ENCODE measurements at places on chromosomes 7 and 10.

DNA sequence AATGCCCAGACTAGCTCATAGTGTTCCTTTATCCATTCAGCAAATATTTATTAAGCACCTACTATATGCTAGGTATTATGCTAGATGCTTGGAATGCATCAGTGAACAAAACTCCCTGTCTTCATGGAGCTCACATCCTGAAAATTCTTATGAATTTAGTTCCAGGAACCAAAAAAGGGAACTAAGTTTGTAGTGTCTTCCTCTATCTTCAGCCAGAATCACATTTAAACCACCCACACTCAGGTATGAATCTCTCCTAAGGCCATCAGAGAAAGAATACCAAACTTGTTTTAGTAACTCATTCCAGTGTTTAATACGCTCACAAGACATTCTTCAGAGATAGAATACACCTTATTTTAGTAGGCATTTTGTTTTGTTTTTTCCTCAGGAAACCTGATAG lies 10.1 kb upstream of the EGR2 start:
- no peak for DNase-seq

GRCh38 chr10:48667960-48668590 lies 16.6 kb upstream of the WDFY4 start:
- DNase-seq, result no peak

DNA sequence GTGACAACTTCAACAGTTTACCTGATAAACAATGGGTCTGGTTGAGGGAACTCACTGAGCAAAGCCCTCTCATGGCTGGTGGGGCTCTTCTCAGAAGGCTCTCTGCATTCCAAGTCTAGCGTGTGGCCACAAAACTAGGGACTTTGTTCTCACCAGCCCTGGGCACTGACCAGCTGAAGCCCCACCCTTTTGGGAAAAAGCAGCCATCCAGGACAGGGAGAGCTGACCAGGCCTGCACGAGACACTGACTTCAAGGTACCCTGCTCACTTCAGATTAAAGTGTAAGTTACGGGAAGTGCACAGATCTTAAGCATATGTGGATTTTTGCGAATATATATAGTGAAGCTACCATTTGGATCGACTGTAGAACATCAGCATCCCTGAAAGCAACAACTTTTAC lies 67.4 kb upstream of the LRRC4 start:
- no peak for DNase-seq

- DNase-seq, result peak; percentile 83
Measured at GRCh38 chr10:101032637-101033224, 1.7 kb downstream of the SFXN3 start.

DNA sequence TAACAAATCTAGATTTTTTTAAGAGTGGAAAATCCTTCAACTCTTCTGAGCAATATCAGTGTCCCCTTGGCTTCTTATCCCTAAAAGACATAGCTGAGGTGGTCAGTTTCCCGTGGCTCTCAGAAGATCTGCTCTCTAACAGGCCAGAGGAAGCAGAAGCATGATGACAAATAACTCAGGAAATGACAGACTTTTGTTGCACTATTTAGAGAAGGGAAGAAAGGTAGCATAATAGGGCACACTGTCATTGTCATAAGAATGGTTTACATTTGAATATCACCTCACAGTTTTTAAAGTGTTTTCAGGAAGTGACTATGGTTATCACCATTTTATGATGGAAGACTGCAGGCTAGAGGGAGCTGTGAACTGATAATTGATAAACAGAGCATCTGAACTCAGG lies 33.6 kb upstream of the RAPGEF5 start:
- no peak for DNase-seq

- DNase-seq, result no peak
Measured at GRCh38 chr7:74317146-74317782, 28.1 kb downstream of the CLIP2 start.

DNA sequence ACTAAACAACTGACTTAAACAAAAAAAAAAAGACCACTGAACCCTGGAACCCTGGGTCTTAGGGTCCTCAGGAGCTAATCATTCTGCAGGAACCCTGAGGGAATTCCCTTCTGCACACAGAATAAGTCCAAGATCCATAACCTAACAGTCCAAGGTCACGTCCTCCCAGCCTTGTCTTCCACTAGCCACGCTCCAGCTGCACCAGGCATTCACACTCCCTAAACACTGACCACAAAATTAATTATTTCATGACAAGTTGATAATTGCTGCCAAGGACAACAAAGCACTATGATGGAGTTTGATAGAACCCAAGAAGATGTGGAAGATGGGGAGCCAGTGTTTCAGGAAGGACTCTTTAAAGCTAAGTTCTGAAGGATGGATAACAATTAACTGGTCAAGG lies 130.6 kb downstream of the SH3PXD2A start:
- DNase-seq, result no peak

GRCh38 chr7:81449105-81449504 lies 320.7 kb downstream of the HGF start:
- no peak for DNase-seq

GRCh38 chr10:75230600-75231038 lies 5.1 kb downstream of the COMTD1 start:
- DNase-seq, result peak; percentile 98

GRCh38 chr10:131657318-131657984 lies 243.4 kb upstream of the PPP2R2D start:
- no peak for DNase-seq

DNA sequence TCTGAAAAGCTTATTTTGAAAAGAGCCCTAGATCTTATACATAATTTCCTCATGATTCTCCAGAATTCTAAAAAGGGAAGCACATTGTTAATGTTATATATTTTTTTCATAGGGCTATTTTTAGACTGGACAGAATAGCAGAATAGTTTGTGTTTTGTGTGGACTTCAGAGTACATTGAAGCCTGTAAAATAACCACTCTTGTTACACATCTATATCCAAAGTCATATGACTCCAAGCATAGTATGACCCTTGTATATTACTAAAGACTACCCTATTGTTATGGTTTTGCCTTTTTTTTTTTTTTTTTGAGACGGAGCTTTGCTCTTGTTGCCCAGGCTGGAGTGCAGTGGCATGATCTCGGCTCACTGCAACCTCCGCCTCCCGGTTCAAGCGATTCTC lies 26.1 kb upstream of the FIS1 start:
- no peak for DNase-seq

DNA sequence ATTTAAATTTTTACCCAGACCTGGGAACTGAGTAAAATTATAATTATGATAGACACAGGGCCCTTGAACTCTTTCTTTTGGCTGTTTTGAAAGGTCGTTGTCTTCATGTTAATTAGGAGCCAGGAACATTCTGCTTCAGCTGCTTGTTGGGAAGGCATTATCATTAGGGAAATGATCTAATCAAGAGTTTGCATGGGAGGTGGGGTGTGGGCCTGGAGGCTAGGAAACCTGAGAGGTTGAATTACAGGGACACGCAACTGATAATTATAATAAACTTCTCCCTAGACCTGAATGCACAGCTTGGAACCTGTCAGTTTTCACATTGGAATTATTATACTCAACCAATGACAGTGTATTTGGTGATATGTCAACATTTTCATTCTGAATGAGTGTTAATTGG lies 237.7 kb downstream of the CACNB2 start:
- no peak for DNase-seq

DNA sequence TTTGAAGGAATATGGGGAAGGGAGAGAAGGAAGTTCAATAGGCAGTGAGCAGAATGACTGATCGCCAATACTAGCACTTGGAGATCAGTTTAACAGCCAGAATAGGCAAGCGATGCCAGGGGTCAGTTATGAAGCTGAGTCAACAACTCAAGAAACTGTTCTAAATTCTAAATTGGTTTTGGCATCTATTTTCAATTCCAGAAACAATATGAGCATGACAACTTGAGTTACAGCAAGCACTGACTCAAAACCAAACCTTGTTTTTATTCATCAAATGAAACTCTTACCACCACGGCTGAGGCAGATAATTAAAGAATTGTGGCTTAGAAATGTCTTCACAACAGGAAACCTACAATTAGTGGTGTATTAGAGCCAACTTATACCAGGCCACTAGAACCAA lies 180.5 kb upstream of the ASAH2 start:
- no peak for DNase-seq

- no peak for DNase-seq
Measured at GRCh38 chr10:18145652-18146051, 5.4 kb downstream of the CACNB2 start.

- DNase-seq, result no peak
Measured at GRCh38 chr10:128530301-128530700, 404.1 kb upstream of the MKI67 start.

GRCh38 chr7:2732959-2733584 lies 45.1 kb downstream of the AMZ1 start:
- DNase-seq, result peak; percentile 47

DNA sequence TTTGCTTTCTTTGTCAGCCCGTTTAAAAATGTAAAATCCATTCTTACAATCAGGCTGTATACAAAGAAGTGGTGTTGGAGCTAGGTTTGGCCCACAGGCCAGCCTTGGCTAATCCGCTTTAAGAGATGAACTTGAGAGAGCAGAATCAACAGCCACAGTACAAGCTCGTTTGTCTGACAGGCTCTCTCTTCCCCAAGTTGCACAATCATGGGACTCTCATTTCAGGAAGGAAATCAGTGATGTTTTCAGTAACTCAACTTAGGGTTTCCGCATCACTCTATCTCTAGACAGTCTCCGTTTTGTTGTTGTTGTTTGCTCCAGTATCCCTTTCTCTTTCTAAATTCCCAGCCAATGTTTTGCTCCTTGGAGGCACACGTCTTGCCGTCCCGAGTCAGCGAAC lies 582.0 kb upstream of the MKI67 start:
- no peak for DNase-seq

- DNase-seq, result no peak
Measured at GRCh38 chr10:86792461-86793167, 36.2 kb downstream of the BMPR1A start.

GRCh38 chr10:130795819-130796218 lies 515.7 kb downstream of the TCERG1L start:
- DNase-seq, result no peak

GRCh38 chr7:101657171-101657570 lies 28.1 kb upstream of the MYL10 start:
- no peak for DNase-seq

DNA sequence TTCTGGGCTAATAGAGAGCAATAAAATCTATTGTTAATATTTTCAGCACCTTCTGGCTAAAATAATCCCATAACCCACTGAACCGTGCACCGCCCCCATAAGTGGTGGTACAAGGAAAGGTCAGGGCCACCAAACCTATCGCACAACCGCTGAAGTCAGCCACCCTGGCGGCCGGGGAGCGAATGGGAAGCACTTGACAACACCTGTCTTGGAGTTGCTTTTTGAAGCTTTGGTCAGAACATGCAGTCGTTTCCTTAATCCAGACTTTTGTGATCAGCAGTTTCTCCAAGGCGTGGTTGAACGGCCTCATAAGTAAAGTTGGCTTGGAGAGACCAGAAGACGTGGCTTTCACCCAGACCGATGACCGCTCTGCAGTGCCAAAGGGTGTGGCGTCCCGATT lies 97.4 kb downstream of the DNAJB6 start:
- DNase-seq, result peak; percentile 22

- DNase-seq, result no peak
Measured at GRCh38 chr7:153023194-153023592, 263.6 kb downstream of the ACTR3B start.

- no peak for DNase-seq
Measured at GRCh38 chr10:71230656-71231025, 18.3 kb downstream of the UNC5B start.

- no peak for DNase-seq
Measured at GRCh38 chr7:98238076-98238475, 14.0 kb downstream of the TECPR1 start.

DNA sequence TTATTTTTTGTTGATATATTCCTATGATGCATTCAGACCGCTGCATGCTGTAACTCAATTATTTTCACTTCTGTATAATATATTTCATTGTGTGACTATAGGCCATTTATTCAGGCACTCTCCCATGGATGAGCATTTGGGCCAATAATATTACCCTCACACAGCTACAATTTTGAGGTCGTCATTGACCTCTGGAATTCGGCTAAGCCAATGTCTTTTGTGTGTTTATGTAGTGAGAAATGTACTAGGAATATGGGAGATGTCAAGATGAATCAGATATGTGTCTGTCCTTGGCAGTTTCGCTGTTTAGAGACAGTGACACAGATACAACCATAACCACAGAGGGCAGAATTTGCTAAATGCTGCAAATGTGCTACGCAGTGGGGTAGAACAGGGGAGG lies 474.2 kb downstream of the ADRA2A start:
- DNase-seq, result no peak

DNA sequence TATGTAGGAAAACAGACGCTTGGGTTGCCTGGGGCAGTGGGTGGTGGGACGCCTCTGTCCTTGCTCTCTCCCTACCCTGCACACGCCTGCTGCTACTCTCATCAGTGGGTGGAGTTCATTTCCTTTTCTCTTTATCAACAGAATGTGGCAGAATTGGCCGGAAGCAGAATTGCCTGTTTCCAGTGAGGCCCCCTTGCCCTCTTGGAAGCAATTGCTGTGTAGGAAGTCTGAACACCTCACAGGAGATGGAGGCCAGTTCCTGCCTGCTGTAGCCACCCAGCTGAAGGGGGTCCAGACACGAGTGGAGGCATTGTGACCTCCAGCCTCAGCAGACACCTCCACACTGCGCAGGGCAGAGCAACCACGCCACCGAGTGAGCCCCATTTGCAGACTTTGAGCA lies 331.6 kb upstream of the ZNF32 start:
- no peak for DNase-seq

DNA sequence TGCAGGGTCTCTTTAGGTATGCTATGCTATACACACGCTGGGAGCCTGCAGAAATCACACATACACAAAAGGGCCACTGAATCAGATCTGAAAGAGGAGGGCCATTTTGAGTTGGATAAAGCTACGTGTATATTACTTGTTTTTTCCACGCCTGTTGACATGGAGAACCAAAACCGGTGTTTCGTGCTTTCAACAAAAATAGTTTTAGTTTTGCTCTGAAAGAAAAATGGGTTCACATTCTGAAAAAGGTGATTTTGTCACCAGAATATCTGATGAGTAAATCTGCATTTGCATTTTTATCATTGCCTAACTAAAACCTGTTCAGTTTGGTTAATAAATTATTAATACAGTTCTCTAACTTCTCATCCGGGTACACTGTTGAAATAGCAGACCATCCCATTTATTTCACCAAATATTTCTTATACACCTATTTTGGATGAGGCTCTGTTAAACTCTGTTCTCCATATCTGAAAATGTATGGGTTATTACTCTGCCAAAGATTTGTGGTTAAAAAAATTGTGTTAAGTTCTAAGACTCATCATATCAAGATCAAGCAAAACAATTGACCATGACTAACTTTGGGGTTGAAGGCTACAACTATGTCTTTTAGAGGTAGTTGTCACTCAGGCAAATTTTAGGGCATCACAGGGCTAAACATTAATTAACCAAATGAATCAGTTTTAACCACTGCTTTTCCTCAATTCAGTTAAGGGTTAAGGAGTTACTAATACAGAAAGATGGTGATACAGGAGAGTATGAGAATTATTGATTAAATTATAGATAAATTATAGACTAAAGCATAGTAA lies 101.2 kb upstream of the RPA3 start:
- no peak for DNase-seq

GRCh38 chr7:158204453-158204852 lies 383.2 kb downstream of the PTPRN2 start:
- no peak for DNase-seq

All from activated effector memory CD4-positive, alpha-beta T cell treated with anti-CD3 and anti-CD28 coated beads, Interleukin-2, amount 50 U/mL, for 16 hours (primary cell).